ENCODE measurements at places on chromosomes 6 and 20. TPM values are rescaled to one million over a fixed set of nuclear protein-coding genes. Genes with fewer than 3 reads are reported as not detected.

KHDRBS2 gene
- not detected for total RNA-seq

TBC1D7 gene
- 22.9 TPM for total RNA-seq

COX4I2 gene
- total RNA-seq: not detected

CBLN4 gene
- total RNA-seq: not detected

WFDC5 gene
- total RNA-seq: not detected

DEFB132 gene
- not detected for total RNA-seq

PRR18 gene
- not detected for total RNA-seq

E2F3 gene
- total RNA-seq: 9.7 TPM

LY86 gene
- not detected for total RNA-seq

RAET1G gene
- total RNA-seq: 0.13 TPM

EMILIN3 gene
- total RNA-seq: under 0.01 TPM

CD83 gene
- total RNA-seq: 0.88 TPM

NXT1 gene
- 20.8 TPM for total RNA-seq

MDFI gene
- 123 TPM for total RNA-seq

NKAPL gene
- 2.5 TPM for total RNA-seq

RTN4IP1 gene
- 5.9 TPM for total RNA-seq

CAP2 gene
- 1.2 TPM for total RNA-seq

INSM1 gene
- not detected for total RNA-seq

RGS17 gene
- 12.4 TPM for total RNA-seq

ADIG gene
- total RNA-seq: not detected
